ENCODE measurements at places on chromosomes 4 and X.

DNA sequence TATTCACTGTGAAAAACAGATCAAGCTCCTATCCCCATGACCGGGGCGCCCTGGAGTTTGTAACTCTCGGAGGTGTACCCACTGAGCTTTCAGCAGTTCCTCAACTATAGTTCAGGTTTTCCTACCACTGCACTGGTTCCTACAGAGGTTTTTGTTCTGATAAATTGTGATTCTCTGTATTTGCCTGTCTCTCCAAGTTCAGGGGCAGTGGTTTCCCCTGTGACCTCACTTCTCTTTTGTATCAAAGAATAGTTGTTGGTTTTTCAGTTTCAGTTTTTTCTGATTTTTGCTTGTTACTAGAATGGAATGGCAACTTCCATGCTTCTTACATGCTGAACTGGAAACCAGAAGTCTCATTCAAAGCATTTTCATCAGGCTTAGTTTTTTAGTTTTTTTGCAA is 56.8 kb upstream of the PLS3 start:
- no peak for DNase-seq

- DNase-seq, result no peak
These were observed 80.8 kb downstream of the LARP1B start for GRCh38 chr4:128141866-128142265.

DNA sequence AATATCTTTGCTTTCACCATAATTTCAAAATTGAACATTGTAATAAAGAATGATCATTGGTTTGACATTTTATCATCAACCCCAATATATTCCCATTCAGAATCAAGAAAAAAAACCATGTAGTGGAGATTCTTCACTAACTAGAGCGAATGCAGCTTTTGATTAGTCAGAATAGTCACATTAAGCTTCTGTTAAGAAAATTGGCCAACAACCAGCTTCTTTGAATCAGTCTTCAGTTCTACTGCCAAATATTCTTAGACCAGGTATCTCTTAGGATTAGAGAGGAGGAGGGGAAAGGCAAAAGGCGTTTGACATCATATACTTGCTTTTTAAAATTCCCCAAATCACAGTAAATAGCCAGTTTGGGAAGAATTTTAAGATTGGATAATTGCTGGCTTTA is 22.2 kb upstream of the TBC1D8B start:
- no peak for DNase-seq

- DNase-seq, result no peak
These were observed 317.7 kb downstream of the CCSER1 start for GRCh38 chr4:90444904-90445303.

- DNase-seq, result no peak
These were observed 16.3 kb downstream of the XIAP start for GRCh38 chrX:123876177-123876576.

DNA sequence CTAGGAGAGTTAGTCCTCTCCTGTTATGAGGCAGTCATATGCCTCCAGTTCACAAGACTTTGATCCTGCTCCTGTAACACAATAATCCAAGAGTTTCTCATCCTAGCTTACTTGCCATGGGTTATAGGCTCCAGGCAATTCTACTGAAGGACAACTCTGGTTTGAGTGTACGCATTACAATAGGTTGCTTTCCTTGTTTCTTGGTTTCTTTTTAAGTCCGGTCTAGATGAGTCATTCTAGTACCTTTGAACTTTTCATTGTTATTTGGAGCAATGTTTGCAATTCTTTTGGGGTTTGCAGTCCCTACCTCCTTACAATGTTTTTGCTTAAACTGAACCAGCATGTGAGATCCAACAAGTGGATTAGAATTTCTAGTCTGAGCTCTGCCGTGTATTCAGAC is 109.1 kb downstream of the ANAPC4 start:
- DNase-seq, result no peak

DNA sequence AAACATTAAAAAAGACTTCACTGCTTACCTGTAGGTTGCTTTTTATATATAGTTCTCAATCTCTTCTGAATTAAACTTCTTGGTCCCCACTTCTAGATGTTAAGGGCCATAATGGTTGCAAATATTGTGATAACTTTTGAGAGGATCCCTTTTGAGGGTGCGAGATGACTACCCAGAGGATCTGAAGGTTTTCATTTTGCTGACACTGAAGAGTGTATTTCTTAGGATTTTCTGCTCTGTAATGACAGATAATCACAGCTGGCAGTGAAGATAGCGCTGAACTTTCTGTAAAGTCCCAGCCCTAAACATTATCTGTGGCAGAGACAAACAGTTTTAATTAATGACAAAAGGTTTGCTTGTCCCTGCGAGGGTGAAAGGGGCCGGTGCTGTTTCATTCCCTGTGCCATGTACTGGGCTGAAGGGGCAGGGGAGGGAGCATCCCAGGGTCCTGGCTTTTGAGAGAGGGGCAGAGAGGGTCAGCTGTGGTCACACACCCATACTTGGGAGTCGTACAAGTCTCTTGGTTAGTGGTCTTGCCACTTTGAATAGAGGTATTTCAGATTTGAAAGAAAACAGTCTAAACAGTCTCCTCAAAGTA is 22.2 kb downstream of the CLCN4 start:
- no peak for DNase-seq

DNA sequence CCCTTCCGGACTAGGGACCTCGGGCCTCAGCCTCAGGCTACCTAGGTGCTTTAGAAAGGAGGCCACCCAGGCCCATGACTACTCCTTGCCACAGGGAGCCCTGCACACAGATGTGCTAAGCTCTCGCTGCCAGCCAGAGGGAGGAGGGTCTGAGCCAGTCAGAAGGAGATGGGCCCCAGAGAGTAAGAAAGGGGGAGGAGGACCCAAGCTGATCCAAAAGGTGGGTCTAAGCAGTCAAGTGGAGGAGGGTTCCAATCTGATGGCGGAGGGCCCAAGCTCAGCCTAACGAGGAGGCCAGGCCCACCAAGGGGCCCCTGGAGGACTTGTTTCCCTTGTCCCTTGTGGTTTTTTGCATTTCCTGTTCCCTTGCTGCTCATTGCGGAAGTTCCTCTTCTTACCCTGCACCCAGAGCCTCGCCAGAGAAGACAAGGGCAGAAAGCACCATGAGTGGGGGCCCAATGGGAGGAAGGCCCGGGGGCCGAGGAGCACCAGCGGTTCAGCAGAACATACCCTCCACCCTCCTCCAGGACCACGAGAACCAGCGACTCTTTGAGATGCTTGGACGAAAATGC is at the start of gene WAS:
Gene WAS (plus strand): TSS at position 389 of the 572 bp plus-strand sequence. CDS start 55 bp downstream, at position 444.
- no peak for DNase-seq

DNA sequence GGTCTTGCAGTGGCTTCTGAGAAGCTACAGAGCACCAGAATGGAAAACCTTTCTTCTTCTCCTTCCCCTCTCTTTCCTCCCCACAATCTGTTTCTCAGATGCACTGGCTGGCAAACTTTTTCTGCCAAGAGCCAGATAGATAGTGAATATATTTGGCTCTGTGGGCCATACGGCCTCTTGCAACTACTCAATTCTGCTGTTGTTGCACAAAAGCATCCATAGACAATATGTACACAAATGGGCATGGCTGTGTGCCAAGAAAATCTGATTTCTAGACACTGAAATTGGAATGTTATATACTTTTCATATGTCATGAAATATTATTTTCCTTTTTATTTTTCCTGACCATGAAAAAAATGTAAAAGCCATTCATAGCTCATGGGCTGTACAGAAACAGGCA is 3.1 kb downstream of the PHEX start:
- DNase-seq, result no peak

DNA sequence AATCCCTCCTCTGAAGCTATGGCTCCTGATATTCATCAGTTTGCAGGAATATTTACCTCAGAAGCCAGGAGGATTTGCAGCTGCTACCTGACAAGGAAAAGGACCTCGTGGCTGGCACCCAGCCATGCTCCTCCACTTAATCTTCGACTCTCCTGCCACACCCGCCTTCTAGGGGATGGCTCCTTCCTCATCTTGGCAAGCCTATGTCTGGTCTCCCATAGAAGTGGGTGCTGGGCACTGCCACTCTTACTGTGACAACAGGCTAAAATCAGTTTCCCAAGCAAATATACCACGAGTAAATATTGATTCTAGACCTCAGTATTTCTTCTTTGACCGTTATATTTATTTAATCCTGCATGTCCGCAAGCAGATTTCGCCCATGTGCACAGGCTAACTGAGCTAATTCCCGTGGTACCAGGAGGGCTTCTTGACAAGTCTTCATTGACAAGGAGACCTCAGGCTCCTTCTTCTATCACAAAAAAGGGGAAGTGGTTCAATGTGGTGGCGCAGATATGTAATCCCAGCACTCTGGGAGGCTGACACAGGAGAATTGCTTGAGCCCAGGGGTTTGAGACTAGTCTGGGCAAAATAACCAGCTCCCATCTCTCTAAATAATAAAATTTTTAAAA is 52.6 kb upstream of the DCTD start:
- no peak for DNase-seq

- DNase-seq, result no peak
These were observed 30.0 kb downstream of the RCHY1 start for GRCh38 chr4:75484190-75484589.

GRCh38 chr4:15914291-15914690 is 24.2 kb downstream of the FGFBP1 start:
- DNase-seq, result peak; percentile 51

DNA sequence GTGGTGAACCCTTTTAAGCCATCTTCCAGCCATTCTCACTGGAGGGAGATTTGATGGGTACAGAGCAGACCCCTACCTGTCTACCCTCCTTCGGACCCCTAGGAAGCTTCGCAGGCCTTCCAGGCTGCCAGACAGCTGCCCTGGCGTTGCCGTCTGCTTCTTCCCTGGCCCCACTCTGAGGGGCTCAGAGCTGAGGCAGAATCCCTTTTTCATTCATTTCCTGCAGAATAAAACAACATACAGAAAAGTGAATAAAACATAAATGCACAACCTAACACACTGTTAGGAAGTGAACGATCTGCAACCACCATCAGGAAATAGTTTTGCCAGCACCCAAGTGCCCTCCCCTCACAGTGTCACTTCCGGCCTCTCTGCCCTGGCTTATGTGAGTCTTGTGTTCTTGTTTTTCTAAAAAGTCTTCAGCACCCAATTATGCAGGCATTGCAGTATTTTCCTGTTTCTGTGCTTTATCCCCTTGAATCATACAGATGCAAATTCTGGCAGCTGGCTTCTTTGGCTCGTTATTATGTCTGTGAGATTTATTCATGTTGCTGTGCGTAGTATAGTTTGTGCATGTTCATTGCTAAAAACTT is 5.6 kb upstream of the ADD1 start:
- DNase-seq, result peak; percentile 63

DNA sequence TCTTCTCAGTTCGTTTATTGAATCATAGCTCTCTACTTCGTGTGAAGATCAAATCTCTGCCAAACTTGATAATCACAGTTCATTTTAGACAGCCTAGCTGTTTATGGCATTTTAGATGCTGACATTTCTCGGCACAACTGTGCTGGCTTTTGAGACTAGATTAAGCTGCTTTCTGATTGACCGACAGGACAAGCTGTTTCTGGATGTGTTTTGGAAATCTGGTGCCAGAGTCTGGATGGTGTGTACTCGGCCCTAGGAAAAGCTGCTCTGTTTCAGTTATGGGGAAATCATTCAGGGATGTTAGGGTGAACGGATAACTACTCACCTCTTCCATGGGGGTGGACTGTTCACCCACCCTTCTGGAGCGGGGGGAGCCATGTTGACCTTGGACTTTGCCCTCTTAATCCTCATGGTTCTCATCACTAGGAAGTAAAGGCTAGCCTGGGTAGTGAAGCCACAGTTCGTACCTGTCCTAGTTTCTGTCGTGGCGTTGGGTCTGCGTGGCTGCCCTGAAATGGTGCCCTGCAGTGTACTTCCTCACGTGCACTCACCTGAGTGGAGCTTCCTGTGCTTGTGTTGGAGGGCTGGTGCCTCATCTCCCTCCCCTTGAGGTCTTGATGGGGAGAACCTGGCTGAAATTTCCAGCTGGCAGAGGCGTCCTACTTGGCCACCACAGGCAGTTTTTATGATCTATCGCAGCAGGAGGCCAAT is 13.7 kb upstream of the WDR1 start:
- no peak for DNase-seq

GRCh38 chrX:109600237-109600651 is 24.7 kb downstream of the KCNE5 start:
- DNase-seq, result peak; percentile 22

DNA sequence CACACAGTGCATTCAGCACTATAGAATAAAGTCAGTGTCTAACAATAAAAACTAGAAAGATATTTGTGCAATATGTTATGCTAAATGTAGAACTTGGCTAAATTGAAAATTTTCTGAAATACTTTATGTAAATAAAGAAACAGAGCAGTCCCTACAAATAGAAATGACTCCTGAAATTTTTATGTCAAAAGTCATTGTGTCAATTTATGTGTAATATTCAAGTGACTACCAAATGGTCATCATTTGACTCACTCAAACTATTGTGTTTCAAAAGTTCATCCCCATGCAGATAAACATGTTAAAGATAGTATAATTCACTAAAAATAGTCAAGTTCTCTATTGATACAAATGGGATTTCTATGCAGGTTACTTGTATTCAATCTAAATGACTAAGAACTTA is 17.9 kb downstream of the LRBA start:
- no peak for DNase-seq

GRCh38 chrX:8010105-8010504 is 82.9 kb upstream of the PNPLA4 start:
- no peak for DNase-seq
